ENCODE measurements at places on chromosomes 6 and 20.

DNA sequence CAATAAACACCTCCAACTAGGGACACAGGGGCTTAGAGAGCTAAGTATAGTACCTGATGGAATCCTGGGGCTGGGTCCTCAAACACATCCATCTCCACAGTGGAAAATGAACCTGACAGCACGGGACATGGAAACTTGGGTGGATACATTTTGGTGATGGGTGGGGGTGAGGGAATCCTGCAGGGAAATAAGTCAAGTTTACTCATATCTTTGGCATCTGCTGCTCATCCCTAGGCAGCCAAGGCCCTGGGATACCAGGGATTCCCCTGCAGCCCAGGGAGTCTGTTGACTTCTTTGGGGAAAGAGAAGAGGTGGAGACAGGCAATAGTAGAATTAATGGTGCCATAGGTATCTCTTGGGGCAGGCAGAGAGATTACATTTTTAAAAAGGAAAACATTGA is 6.6 kb downstream of the APOBEC2 start:
- no peak for DNase-seq

DNA sequence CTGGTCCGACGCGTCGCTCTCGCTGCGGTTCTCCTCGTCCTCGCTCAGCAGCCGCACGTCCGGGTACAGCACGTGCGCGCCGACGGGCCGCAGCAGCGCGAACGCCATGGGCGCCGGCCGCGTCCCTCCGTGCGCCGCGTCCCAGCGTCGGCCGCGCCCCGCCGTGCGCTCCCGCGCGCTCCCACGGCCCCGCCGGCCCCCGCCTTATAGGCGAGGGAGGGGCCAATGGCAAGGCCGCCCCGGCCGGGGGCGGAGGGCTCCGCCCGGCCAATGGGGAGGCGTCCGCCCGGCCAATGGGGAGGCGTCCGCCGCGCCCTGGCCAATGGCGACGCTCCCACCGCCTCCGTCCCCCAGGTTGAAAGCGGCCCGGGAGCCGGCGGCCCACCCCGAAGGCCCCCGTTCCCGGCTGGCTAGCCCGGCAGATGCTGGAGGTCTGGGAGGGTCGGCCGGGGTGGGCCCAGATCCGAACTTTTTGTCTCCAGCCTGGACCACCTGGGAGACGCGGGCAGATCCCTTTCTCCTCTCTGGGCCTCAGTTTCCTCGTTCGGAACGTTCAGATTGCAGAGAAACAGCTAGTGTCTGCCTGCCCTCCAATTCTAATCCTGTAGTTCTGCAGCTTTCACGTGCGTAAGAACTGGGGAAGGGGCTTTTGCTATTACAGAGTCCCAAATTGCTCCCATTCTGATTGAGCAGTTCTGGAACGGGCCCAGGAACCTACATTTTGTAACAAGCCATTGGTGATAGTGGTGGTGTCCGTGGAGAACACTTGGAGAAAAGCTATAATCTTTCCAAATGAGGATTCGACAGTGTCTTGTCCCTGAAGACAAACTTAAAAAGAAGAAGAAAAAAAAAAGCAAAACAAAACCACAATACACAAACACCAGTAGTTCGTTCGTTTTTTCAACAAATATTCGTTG is at the start of gene TCF15:
Gene TCF15, minus strand, starts transcription at position 180 of the 917 bp plus-strand sequence. Its CDS starts 72 bp downstream, at position 108.
- no peak for DNase-seq

DNA sequence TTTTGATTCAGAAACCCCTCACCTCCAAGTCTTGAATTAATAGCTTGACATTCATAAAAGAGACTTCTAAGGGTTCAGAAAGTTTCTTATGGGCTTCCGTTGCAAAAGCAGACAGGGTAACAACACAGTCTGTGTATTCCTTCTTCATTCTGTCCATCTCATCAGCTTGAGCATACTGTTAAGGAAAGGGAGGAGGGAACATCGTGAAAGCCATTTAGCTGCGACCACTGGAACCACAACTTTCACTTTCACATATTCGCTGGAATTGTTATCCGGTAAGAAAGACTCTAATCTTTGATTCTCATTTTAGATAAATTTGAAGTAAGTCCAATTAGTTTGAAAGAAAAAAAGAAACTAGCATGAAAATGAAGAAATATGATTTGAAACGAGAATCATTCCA is 174.4 kb downstream of the SYNE1 start:
- DNase-seq = no peak

GRCh38 chr6:33872761-33873160 is 69.0 kb upstream of the MLN start:
- DNase-seq = no peak

Data from stimulated activated CD4-positive, alpha-beta T cell treated with anti-CD3 and anti-CD28 coated beads, Interleukin-15, amount 100 ng/mL, for 48 hours (primary cell).